Stimulated activated CD4-positive, alpha-beta T cell treated with anti-CD3 and anti-CD28 coated beads, Interleukin-2, amount 100 ng/mL, for 24 hours (primary cell): ENCODE measurements at places on chromosomes 5 and 9.

DNA sequence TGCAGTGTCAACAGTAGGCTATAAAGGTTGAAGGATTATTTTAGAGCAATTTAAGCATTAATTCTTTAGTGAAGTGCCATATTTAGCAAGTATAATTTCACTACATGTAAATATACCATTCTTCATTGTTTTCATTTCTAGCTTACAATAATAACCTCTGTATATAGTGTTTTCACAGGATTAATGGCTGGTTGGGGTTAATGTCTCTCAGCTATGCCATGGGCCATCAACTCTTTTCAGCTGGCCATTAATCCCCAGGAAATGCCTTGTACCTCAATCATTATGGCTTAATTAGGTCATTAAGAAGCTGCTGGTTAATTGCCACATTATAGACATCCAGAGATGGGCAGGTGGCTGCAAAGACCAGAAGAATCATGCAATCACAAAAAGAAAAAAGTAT is 715.1 kb downstream of the MAT2B start:
- no peak for DNase-seq

GRCh38 chr9:99336531-99336930 is 114.4 kb downstream of the SEC61B start:
- no peak for DNase-seq

DNA sequence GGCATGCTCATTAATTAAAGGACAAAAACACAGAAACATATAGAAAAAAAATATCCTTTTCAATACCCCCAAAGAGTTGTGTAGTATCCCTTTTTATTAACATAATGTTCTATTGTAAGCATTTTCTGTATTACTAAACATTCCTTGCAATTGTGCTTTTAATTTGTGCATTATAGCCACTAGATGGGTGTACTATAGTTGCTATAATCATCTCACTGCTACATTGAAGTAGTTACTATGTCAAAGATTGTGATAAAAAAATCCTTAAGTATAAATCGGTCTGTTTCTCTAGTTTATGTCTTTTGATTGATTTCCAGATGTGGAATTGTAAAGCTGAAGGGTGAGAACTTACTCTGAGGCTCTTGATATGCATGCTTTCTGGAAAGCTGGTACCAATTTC is 21.4 kb downstream of the FREM1 start:
- DNase-seq, result no peak

DNA sequence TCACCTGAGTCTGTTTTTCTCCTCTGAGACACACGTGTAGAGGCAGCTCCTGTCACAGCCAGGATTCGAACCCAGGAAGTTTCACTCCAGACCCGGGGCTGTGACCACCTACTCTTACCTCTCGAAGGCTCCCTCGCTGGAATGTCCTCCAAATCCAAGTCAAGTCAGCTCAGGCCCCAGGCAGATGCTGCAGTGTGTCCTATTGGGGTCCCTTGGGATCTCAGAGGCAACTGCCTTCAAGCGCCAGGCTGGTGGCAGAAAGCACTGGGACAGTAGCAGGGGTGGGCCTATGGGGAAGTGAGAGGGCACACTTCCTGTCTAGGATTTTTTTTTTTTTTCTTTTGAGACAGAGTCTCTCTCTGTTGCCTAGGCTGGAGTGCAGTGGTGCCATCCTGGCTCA is 762 bp upstream of the ST6GALNAC4 start:
- DNase-seq, result no peak

DNA sequence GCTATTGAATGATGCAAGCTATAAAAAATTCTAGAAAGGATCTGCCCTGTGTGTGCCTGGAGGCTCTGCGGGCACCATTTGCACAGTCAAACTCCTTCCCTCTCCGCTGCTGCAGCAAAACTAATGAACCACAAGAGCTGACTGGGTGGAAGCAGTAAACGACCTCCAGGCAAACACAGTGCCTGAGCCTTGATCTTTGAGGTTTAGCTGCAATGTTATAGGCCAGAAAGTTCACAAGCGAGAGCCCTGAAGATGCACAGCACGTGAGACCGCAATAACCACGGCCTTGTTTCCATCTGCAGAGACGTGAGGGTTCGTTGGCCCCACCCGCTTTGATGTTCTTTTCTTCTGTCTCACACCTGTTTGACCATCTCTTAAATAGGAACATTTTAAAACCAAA is 69.2 kb upstream of the S1PR3 start:
- DNase-seq, result peak; percentile 59

DNA sequence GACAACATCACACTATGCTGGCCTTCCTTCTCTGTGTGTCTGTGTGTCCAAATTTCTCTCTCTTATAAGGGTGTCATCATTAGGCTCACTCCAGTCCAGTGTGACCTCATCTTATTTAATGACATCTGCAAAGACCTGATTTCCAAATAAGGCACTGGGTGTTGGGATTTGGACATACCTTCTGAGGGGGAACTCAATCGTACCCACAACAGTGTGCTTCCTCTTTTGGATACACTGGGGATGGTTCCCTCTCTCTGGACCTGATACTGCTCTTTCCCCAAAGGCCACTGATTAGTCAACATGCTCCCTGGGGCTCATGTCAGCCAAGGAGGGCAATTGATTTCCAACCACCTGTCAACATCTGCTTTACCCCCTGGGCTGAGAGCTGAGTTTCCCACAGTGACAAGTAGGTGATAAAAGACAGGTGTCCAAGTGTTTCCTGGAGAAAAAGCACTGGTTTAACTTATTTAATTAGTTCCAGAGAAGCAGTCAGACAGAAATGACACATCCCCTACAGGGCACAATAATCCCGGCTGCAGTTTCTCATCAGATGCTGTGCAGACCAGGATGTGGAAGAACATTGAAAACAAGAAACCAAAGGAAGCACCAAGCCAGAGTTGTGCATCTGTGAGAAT is 17.8 kb upstream of the CEP72 start:
- DNase-seq, result no peak

- DNase-seq, result no peak
These were observed 264.9 kb downstream of the CD180 start for GRCh38 chr5:66931651-66932050.

- no peak for DNase-seq
These were observed 106.3 kb upstream of the SPOCK1 start for GRCh38 chr5:137605411-137605810.

- DNase-seq, result no peak
These were observed 175.5 kb upstream of the TUT7 start for GRCh38 chr9:86529496-86530275.
